ENCODE measurements at places on chromosomes 12 and 14.

DNA sequence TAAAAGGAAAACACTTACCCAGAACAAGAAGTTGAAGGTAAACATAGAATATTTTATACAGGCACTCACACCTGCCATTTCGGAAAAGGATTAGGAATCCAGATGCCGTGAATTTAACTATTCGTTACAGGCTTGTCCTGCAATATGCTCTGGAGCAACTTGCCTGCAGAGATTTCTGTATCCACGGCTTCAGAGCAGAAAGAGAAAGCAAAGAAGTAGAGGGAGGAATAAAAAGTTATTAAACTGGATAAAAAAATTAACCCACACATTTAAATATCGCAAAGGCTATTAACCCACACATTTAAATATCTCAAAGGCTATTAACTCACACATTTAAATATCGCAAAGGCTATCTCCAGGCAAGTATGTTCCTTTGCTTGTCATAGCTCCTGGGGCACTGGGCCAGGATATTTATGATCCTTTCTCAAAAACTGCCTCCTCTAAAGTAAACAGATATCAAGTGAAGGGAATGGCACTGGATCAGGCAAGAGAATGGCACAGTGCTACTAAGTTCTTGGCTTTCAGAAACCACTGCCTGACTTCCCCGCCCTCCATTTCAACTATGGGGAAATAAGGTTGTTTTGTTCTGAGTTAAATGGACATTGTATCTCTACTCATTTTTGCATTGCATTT lies at the start of gene TSPAN8:
Gene TSPAN8, minus strand, starts transcription at position 399 of the 633 bp plus-strand sequence. Its CDS starts 321 bp downstream, at position 78.
- no peak for DNase-seq
- H3K4me3 ChIP-seq = no peak within 1 kb of the TSS
- H3K27me3 ChIP-seq = no peaks in the 10 kb centered on the region
- no peaks in the 10 kb centered on the region for H3K36me3 ChIP-seq

- H3K4me1 ChIP-seq = peaks cover 46% of the 10 kb centered on the region
- DNase-seq = no peak
- peaks cover 6% of the 10 kb centered on the region for H3K36me3 ChIP-seq
- peak overlapping the region; percentile 61 for H3K4me3 ChIP-seq
Observed at GRCh38 chr12:6345319-6346091, 3.6 kb upstream of the TNFRSF1A start.

GRCh38 chr14:98564541-98564940 lies 707.5 kb downstream of the BCL11B start:
- H3K27me3 ChIP-seq = peaks cover 1% of the 10 kb centered on the region
- DNase-seq = no peak
- H3K4me3 ChIP-seq = no peak overlapping the region
- no peaks in the 10 kb centered on the region for H3K4me1 ChIP-seq
- H3K36me3 ChIP-seq = no peaks in the 10 kb centered on the region

- H3K4me1 ChIP-seq = no peaks in the 10 kb centered on the region
- no peak overlapping the region for H3K4me3 ChIP-seq
- no peak overlapping the region for H3K27ac ChIP-seq
- DNase-seq = no peak
Observed at GRCh38 chr14:36988568-36988967, 183.8 kb downstream of the SLC25A21 start.

- H3K4me1 ChIP-seq = no peaks in the 10 kb centered on the region
- no peaks in the 10 kb centered on the region for H3K36me3 ChIP-seq
- H3K4me3 ChIP-seq = no peak overlapping the region
- H3K27me3 ChIP-seq = no peaks in the 10 kb centered on the region
- no peak overlapping the region for H3K27ac ChIP-seq
Observed at GRCh38 chr12:85996280-85996679, 122.2 kb downstream of the NTS start.

GRCh38 chr14:53192052-53192760 lies 39.1 kb upstream of the DDHD1 start:
- peak overlapping the region; percentile 99 for H3K27ac ChIP-seq
- no peak for DNase-seq
- peaks cover 47% of the 10 kb centered on the region for H3K4me1 ChIP-seq

- peak overlapping the region; percentile 33 for H3K27ac ChIP-seq
- no peaks in the 10 kb centered on the region for H3K36me3 ChIP-seq
- no peak for DNase-seq
- peaks cover 39% of the 10 kb centered on the region for H3K4me1 ChIP-seq
- H3K4me3 ChIP-seq = no peak overlapping the region
Observed at GRCh38 chr12:8987685-8988084, 1.7 kb upstream of the KLRG1 start.

GRCh38 chr12:46414591-46415268 lies 42.2 kb upstream of the SLC38A2 start:
- H3K4me3 ChIP-seq = no peak overlapping the region
- no peaks in the 10 kb centered on the region for H3K27me3 ChIP-seq
- H3K4me1 ChIP-seq = no peaks in the 10 kb centered on the region
- H3K36me3 ChIP-seq = peaks cover 10% of the 10 kb centered on the region

- no peak for DNase-seq
- no peaks in the 10 kb centered on the region for H3K4me1 ChIP-seq
- H3K27ac ChIP-seq = no peak overlapping the region
- no peak overlapping the region for H3K4me3 ChIP-seq
- no peaks in the 10 kb centered on the region for H3K36me3 ChIP-seq
Observed at GRCh38 chr12:90888316-90888715, 66.7 kb downstream of the CCER1 start.

DNA sequence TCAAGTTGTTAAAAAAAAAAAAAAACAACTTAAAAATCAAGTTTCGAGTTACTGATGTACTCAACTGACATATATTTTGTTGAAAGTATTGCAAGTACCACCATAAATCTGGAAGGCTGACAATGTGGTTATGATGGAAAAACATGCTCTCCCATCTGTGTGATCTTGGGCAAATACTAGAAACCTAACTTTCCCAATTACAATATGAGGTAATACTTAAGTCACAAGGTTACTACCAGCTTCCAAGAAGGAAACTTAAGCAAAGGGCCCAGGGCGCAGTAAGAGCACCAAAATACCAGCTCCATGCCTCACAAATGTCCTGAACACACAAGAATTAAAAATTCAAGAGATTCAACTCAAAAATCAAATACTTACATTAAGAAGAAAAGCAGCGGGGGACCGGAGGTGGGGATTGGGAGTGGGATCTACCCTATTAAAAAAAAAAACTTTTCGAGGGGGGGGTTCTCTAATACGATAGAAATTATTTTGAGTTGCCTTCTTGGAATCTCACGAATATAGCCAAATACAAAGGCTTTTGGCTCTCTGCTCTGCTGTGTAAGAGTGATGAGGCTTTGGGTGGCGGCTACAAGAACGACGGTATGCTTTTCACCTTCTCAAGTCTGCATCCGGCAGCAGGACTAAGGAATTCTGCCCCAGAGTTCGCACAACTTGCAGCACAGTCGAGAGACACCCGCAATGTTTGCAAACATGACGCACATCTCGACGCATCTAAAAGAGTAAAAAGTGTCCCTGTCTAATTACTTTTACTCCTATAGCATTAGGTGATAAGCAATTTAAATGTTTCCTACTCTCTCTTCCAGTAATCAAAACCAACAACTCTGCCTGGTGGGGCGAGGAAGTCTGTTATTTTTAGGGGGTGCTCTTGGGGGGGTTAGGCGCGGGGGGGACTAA lies 1.1 kb downstream of the SAV1 start:
- DNase-seq = peak; percentile 5
- H3K27me3 ChIP-seq = peaks cover 10% of the 10 kb centered on the region
- peak overlapping the region; percentile 55 for H3K27ac ChIP-seq
- peaks cover 9% of the 10 kb centered on the region for H3K36me3 ChIP-seq

- H3K4me3 ChIP-seq = no peak overlapping the region
- peaks cover 13% of the 10 kb centered on the region for H3K4me1 ChIP-seq
Observed at GRCh38 chr12:106113446-106113823, 25.3 kb downstream of the NUAK1 start.
